ENCODE measurements at places on chromosomes 7 and 10.

DNA sequence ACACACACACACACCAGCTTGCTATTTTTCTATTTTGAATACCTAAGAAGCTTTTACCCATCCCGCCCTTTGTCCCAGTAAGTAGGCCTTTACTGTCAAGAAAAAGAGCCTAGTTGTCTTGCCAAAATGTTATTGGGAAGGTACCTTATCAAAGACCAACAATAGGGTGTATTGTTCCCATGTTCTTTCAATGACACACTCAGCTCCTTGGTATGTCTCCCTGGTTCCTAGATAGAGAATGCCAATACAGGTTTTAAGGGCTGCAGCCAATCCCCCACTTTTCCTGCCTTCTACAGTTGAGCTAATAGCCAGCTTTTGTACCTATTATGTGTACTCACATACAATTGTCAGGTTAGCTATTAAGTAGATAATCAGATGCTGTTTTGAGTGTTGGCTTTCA, 92.0 kb upstream of the LRRTM3 start:
- H3K4me1 ChIP-seq, result no peaks in the 10 kb centered on the region
- H3K4me3 ChIP-seq, result no peak overlapping the region
- H3K27ac ChIP-seq, result no peak overlapping the region
- H3K27me3 ChIP-seq, result no peaks in the 10 kb centered on the region

DNA sequence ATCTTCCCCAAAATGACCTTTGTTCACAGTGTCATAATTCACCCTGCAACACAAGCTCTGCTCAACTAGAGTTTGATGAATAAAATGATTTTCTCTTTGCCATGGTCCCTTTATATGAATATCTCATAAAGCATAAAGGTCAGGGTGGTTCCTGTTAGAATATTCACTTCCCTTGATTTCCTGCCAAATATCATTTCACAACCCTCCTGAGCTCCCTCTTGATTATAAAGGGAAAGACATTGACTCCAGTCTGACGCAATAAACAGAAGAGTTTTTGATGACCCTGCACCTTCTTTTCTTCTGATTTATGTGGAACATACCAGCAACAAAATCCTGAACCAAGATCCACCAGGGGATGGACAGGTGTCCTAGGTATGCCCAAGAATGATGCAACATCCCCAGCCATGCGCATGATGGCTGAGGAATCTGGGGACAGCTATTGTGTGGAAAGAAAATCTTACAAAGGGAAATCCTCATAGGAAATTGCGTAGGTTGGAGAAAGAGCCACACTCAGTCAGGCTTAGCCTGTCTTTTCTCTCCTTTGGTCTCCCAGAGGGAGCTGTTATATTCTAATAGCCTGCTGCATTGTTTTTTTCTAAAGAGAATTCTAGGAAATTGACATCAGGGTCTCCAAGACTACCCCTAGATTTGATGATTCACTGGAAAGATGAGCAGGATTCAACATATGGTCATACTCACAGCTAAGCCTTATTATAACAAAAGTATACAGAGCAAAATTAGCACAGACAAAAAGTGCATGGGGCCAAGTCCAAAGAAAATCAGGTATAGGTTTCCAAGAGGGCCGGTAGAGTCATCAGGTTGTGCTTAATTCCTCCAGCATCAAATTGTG, 18.8 kb downstream of the IFIT3 start:
- H3K27me3 ChIP-seq, result no peaks in the 10 kb centered on the region
- H3K4me3 ChIP-seq, result no peak overlapping the region
- H3K4me1 ChIP-seq, result peaks cover 14% of the 10 kb centered on the region
- H3K36me3 ChIP-seq, result no peaks in the 10 kb centered on the region
- H3K27ac ChIP-seq, result no peak overlapping the region
- no peak for DNase-seq

- H3K4me3 ChIP-seq, result no peak overlapping the region
- no peaks in the 10 kb centered on the region for H3K27me3 ChIP-seq
- H3K27ac ChIP-seq, result peak overlapping the region; percentile 56
- H3K36me3 ChIP-seq, result no peaks in the 10 kb centered on the region
- no peak for DNase-seq
- no peaks in the 10 kb centered on the region for H3K4me1 ChIP-seq
Measured at GRCh38 chr10:14751014-14751896, 23.4 kb downstream of the FAM107B start.

DNA sequence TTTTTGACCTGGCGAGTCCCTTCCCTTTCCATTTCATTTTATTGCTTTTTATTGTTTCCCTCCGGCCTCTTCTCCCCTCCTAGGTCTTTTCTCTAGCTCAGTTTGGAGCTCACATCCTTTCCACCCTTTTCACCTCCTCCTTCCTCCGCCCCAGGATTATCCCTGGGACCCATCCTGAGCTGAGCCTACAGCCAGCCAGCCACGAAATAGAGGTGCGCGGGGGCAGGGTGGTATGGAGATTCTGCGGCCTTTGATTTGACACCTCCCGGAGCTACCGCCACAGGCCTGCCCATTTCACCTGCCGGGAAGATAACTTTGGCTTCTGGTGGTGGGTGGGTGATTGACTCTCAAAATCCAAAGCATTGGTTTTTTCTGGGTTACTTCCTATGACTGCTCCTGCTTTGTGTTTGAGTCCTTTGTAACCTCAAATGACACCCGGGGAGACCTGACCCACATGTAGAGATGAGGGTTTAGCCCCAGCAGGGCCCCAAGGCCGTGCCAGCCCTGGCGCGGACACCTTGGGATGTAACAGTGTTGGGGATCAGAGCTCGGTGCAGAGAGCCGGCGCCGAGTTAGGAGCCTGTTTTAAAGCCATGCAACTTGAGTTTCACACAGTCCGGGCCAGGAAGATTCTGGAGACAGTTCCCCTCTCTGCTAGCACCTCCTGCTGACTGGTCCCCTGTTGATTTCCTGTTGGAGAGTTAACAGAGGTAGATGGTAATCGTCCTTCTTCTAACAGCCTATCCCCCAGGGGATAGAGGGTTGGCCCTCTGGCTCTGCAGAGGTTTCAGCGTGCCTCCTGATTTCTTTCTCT, 1.5 kb downstream of the DUSP5 start:
- H3K36me3 ChIP-seq, result no peaks in the 10 kb centered on the region
- peak overlapping the region; percentile 44 for H3K4me3 ChIP-seq
- peaks cover 7% of the 10 kb centered on the region for H3K4me1 ChIP-seq
- H3K27ac ChIP-seq, result peak overlapping the region; percentile 77

DNA sequence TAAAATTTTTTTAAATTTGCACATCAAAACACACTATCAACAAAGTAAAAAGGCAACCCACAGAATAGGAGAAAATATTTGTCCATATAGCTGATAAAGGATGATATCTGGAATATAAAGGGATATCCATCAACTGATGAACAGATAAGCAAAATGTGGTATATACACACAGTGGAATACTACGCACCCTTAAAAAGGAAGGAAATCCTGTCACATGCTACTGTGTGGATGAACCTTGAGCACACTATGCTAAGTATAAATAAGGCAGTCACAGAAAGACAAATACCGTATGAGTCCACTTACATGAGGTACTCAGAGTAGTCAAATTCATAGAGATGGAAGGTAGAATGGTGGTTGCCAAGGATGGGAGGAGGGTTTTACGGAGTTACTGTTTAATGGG, 37.7 kb downstream of the ARHGAP19 start:
- no peak overlapping the region for H3K4me3 ChIP-seq
- H3K36me3 ChIP-seq, result no peaks in the 10 kb centered on the region
- DNase-seq, result no peak
- H3K27ac ChIP-seq, result no peak overlapping the region

DNA sequence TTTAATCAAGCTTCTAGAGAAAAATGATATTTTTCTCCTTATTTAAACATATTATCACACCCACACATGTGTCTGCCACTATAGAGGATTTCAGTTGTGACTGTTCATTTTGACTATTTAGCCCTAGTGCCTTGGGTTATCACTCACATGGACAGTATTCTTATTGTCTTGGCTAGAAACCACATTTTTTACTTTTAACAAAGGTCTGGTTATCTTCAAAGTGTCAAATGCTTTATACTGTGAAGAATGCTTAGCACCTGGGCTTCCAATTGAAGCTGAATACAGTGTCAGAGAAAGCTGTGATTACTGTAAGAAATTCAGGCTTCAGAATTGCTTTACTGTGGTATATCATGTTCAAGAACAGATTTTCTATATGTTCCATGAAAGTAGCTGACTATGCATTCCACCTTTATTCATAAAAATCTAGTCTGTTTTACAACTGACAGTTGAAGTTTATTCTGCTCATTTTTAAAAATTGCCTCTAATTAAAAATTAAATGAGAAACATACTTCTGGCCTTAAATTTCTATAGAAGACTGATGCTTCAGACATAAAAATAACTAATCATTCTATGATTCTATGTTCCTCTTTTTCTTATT, 278.6 kb downstream of the SEMA3D start:
- H3K4me1 ChIP-seq, result no peaks in the 10 kb centered on the region
- H3K27me3 ChIP-seq, result no peaks in the 10 kb centered on the region
- no peaks in the 10 kb centered on the region for H3K36me3 ChIP-seq

DNA sequence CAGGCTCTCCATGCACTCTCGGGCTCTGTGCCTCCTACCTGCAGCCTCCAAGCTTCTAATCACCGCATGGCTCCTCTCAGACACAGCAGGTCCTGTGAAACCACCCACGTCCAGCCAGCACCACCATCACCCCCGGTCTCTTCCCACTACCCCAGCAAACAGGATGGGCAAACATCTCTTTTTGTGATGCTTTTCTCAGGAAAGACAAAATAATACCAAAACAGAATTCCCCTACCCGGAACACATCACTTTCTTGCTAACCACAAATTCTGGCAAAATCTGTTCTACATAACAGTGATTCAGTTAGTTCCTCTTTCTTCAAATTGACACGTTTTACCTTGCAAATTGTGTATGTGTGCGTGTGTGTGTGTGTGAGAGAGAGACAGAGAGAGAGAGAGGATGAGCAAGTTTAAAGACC, 6.5 kb downstream of the SNX8 start:
- no peak overlapping the region for H3K4me3 ChIP-seq
- no peaks in the 10 kb centered on the region for H3K27me3 ChIP-seq
- no peak for DNase-seq
- no peak overlapping the region for H3K27ac ChIP-seq

DNA sequence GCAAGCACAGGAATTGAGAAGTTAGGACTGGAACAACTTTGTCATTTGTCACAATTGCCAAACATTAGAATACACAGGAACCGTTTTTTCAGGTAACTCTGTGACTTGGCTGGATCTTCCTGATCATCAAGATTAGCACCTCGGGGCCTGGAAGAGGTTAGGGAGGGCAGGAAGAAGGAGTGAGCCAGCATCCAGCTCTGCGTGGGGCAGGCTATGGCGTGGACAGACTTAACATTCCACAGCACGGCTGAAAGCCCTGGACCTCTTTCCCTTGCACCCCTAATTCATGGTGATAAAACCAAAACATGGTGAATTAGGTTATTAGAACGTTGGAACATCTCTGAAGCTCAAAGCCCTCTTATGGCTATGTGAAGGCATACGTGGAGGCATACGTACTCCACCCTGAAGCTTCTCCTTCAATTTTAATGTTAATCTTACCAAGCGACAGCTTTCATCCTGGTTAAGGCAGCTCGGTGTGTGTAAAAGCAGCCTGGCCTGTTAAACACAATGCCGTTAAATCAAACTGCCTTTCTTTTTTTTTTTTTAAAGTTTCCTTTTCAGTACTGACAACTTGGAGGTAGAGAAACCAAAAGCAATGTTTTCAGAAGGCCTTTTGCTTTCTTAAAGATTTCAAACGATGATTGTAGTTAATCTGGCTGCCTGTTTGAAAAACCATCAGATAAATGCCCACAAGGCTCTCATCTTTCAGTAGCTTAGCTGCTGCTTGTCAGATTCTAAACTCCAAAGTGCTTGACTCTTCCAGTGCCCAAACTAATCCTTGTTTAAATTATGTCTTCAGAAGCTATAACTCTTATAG, 4.5 kb downstream of the GRK5 start:
- no peak overlapping the region for H3K4me3 ChIP-seq
- H3K36me3 ChIP-seq, result no peaks in the 10 kb centered on the region
- no peaks in the 10 kb centered on the region for H3K4me1 ChIP-seq
- no peak for DNase-seq

DNA sequence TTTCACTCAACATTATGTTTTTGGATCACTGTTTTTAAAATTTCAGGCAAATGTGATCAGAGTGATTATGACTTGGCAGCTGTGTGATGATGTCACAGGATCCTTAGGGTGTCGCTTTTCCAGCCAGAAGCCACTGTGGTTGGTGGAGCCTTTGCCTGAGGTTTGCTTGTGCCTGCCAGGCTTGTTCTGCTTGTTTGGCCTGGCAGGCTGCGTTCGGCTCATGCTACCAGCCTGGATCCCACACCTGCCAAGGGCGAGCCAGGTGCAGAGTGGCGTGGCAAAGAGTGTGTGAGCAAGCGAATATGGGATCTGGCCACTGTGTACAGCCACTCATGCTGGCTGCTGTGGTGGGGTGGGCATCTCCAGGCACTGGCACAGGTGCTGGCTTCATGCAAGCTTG, 55.7 kb downstream of the ADK start:
- peak; percentile 25 for DNase-seq
- H3K27ac ChIP-seq, result no peak overlapping the region
- no peaks in the 10 kb centered on the region for H3K36me3 ChIP-seq
- no peaks in the 10 kb centered on the region for H3K4me1 ChIP-seq
- H3K4me3 ChIP-seq, result no peak overlapping the region

DNA sequence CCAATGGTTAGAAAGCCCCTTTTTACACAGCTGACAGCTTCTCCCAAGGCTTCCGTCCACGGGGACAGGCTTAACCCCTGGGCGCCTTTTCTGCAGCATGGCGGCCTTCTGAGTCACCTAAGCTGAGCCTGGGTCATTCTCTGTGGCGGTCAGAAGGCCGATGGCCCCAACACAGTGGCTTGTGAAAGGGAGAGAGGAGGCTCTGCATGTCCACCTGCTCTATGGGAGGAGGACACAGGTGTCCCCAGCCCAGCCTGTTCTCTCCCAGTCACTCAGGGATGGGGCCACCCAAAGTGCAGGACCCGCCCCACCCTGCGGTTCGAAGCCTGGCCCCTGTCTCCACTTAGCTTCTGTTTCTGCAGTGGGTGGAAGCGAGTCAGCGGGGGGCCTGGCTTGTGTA, 20.4 kb upstream of the TTYH3 start:
- no peaks in the 10 kb centered on the region for H3K4me1 ChIP-seq
- no peaks in the 10 kb centered on the region for H3K27me3 ChIP-seq
- H3K4me3 ChIP-seq, result no peak overlapping the region
- H3K36me3 ChIP-seq, result no peaks in the 10 kb centered on the region
- DNase-seq, result no peak

GRCh38 chr7:136495081-136495480, 373.4 kb upstream of the CHRM2 start:
- no peak for DNase-seq
- no peaks in the 10 kb centered on the region for H3K27me3 ChIP-seq
- H3K36me3 ChIP-seq, result no peaks in the 10 kb centered on the region
- no peaks in the 10 kb centered on the region for H3K4me1 ChIP-seq
- H3K27ac ChIP-seq, result no peak overlapping the region
- no peak overlapping the region for H3K4me3 ChIP-seq

DNA sequence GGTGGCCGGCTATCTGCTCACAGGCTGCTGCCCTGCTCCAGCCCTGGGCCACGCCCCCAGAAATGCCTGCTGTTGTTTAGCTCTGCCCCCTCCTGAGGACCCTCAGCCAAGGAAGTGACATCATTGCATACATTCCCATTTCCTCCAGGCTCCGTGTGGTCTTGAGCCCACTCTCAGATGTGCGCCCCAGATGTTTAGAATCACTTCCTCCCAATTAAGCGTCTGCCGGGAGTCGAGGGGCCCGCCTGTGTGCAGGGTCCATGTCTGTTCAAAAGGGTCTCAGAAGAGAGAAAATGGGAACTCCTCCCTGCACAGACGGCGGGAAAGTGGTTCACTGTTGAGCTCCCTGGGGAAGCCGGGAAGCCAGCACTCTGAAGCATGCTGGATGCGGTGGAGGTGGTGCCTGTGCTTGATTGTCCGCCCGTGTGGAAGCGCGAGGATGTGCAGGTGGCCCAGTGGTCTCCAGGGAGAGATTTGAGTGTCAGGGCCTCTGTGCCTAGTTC, 116.9 kb upstream of the PPIF start:
- H3K4me3 ChIP-seq, result no peak overlapping the region
- no peaks in the 10 kb centered on the region for H3K27me3 ChIP-seq
- H3K4me1 ChIP-seq, result no peaks in the 10 kb centered on the region
- H3K27ac ChIP-seq, result no peak overlapping the region

Measured in colonic mucosa (tissue), 4 donors.